ENCODE measurements at places on chromosomes 1 and 21.
A peak's percentile ranks its signal among the peaks of the same experiment; 100 is the strongest.

DNA sequence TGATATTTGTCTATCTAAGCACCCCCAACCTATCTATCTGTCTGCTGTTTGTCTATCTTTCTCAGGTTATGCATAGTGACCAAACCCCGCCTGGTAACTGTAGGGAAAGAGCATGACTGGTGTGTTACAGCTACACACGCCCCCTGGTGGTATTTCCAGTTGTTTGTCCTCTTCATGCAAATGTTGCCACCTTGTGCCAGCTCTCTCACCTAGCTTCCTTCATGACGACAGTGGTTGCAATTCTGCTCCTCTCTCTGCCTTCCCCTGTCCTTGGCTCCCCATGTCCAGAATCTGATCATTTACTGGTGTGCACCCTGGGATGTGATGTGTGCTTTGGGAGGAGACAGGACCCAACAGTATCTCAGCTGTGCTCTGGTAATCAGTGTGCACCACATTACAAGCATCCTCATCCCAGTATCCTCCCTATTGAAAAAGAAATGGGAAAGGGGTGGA, 8.1 kb upstream of the INKA2 start:
- no peaks in the 10 kb centered on the region for H3K36me3 ChIP-seq
- peak; percentile 89 for DNase-seq
- no peak overlapping the region for H3K27ac ChIP-seq

DNA sequence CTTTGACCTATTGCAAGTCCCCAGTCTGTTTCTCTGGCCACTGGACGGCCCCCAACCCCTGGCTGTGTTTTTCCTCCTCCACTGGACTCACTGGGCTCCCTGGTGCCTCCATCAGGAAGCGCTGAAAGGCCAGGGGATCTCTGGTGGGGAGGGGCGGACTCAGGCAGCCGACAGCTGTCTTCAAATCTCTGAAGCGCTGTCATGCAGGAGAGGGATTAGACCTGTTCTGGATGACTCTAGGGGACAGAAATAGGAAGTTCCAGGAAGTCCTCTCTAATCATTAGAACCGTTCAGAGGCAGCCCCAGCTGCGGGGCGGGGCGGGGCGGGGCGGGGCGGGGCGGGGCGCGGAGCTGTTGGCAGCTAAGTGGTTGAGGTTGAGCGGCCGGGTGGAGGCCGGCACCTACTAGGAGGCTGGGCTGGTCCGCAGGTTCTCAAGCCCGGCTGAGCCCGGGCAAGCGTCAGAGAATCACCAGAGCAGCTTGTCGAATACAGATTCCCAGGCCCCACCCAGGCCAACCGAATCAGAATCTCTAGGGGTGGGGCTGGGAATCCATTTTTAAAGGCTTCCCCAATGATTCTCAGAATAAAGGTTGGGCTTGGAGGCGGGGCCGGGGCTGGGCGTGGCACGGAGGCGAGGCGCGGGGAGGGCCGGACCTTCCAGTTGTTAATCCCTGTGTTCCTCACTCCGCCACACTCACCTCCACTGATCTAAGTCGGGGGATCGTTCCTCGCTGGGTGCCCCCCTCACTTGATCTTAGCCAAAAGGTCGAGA, 11.4 kb upstream of the PHLDA3 start:
- H3K4me1 ChIP-seq, result peaks cover 16% of the 10 kb centered on the region
- H3K27me3 ChIP-seq, result no peaks in the 10 kb centered on the region
- peak overlapping the region; percentile 28 for H3K4me3 ChIP-seq
- H3K27ac ChIP-seq, result peak overlapping the region; percentile 72

GRCh38 chr1:8856689-8857412, 21.6 kb downstream of the ENO1 start:
- H3K27ac ChIP-seq, result no peak overlapping the region
- no peaks in the 10 kb centered on the region for H3K4me1 ChIP-seq
- H3K36me3 ChIP-seq, result peaks cover 17% of the 10 kb centered on the region
- H3K4me3 ChIP-seq, result no peak overlapping the region

- no peaks in the 10 kb centered on the region for H3K4me1 ChIP-seq
- H3K4me3 ChIP-seq, result no peak overlapping the region
- H3K27me3 ChIP-seq, result no peaks in the 10 kb centered on the region
- H3K27ac ChIP-seq, result no peak overlapping the region
- no peaks in the 10 kb centered on the region for H3K36me3 ChIP-seq
These were observed 262.8 kb upstream of the PRMT6 start for GRCh38 chr1:106793651-106794050.

DNA sequence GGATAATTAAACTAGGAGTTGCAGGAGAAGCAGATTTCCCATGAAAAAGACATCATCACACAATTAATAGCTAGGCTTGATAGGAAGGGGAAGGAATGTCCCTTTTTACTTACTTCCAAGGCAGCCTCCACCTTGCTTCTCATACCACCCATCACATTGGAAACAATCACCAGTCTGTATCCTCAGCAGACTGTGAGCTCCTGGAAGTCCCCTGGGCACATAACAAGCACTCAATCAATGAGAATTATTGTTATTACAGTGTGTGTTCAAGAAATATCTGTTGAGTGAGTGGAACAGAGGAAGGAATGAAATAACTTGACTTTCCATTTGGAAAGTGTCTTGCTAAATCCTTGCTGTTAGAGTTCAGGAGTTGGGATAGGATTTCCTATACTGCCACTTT, 36.2 kb downstream of the HIVEP3 start:
- DNase-seq, result no peak
- H3K27ac ChIP-seq, result no peak overlapping the region
- no peaks in the 10 kb centered on the region for H3K27me3 ChIP-seq
- H3K36me3 ChIP-seq, result no peaks in the 10 kb centered on the region

DNA sequence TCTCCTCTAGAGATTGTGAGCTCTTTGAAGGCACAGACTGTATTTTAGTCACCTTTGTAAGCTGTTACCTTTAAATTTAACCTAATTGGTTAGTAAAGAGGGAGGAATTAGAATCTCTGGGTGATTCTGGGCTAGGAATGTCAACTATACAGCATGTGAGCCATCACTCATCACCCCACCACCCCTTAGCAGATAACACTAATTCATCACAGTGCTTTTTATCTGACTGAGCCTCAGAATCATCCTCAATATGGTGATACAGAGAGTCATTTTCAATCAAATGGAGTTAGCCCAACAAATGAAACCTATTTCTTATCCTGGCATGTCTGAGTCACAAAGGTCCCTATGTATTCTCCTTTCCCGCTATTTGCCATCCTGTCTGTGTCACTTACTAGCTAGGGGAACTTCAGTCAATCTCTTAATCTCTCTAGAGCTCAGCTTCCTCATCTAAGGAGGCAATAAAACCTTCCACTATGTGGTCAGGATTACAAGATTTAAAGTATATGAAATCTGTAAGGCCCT, 13.3 kb downstream of the KCNJ10 start:
- H3K4me1 ChIP-seq, result no peaks in the 10 kb centered on the region
- H3K4me3 ChIP-seq, result no peak overlapping the region
- H3K27ac ChIP-seq, result no peak overlapping the region
- no peak for DNase-seq
- H3K27me3 ChIP-seq, result no peaks in the 10 kb centered on the region

- H3K27ac ChIP-seq, result no peak overlapping the region
- no peaks in the 10 kb centered on the region for H3K4me1 ChIP-seq
- no peak overlapping the region for H3K4me3 ChIP-seq
- no peak for DNase-seq
These were observed 31.1 kb upstream of the VN1R5 start for GRCh38 chr1:247224822-247225221.

DNA sequence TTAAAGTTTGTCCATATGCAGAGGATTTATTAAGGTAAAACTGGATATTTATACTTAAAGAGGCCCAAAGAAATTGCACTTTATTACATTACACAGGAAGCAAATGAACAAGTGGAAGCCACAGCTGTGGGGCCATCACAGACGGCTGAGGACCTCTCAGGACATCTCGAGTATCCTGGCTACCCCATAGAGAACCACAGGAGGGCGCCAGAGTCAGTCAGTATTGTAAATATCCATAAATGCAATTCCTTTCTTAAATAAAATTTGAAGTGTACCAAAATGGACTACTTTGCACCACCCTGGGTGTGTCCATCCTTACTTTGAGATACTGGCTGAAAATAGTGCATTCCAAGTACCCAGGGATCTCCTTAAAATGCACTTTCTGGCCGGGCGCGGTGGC, 257.2 kb downstream of the MRPL39 start:
- H3K4me1 ChIP-seq, result no peaks in the 10 kb centered on the region
- no peaks in the 10 kb centered on the region for H3K36me3 ChIP-seq
- H3K4me3 ChIP-seq, result no peak overlapping the region
- H3K27me3 ChIP-seq, result no peaks in the 10 kb centered on the region

- no peaks in the 10 kb centered on the region for H3K4me1 ChIP-seq
- no peak overlapping the region for H3K27ac ChIP-seq
- H3K4me3 ChIP-seq, result no peak overlapping the region
- no peaks in the 10 kb centered on the region for H3K27me3 ChIP-seq
- H3K36me3 ChIP-seq, result no peaks in the 10 kb centered on the region
These were observed 14.4 kb downstream of the MEGF6 start for GRCh38 chr1:3596663-3597598.

DNA sequence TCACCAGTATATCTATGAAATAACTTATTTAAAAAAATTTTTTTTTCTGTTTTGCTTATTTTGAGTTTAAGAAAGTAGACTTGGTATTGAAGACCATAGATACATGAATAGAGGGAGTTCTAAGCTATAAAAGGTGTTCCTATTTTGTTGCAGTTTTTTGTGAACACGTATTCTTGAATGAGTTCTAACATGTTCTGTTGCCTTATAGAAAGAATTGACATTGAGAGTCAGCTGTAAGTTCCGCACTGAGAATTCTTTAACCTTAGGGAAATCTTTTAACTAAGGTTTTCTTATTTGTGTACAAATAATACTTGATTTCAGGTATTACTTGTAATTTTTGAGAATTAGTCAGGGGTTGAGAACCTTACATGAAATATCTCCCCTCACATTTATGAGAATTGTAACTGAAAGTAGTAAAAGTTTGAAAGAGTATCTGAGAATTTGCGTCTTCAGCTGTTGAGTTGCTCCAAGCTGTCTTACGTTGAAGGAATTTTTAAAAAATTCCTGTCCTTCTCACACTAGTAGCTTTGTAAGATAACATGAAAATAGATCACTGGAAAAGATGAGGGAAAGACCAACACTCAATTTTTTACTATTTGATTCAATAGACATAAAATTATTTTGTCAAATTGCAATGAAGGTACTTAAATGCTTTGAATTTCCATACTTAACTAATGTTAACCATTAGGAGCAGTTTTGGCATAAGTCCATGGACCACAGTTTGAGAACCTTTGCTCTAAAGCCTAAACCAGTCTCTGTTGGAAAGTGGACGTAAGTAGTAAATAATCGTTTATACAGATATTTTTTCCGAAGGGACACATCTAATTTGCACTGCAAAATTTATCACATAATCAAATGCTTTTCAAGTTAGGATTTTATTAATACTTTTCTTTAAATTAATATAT, 3.8 kb downstream of the DR1 start:
- H3K27me3 ChIP-seq, result no peaks in the 10 kb centered on the region
- DNase-seq, result no peak
- H3K4me1 ChIP-seq, result no peaks in the 10 kb centered on the region

GRCh38 chr21:14585122-14585521, 39.0 kb upstream of the SAMSN1 start:
- H3K4me1 ChIP-seq, result no peaks in the 10 kb centered on the region
- no peak for DNase-seq
- no peak overlapping the region for H3K27ac ChIP-seq
- H3K27me3 ChIP-seq, result no peaks in the 10 kb centered on the region

DNA sequence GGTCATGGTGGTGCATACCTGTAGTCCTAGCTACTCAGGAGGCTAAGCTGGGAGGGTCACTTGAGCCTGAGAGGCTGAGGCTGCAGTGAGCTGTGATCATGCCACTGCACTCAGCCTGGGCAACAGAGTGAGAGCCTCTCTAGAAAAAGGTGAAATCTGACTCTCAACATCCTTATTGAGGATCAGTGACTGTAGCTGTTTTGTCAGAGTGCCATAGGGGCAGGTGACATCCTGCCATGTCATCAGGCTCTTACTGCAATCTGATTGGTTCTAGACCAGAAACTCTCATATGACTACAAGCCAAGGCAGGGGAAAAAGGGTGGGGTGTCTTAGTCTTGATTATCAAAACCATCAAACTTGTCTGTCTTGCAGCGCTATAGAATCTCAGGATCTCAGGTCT, 62.8 kb upstream of the NGF start:
- no peaks in the 10 kb centered on the region for H3K4me1 ChIP-seq
- no peak for DNase-seq
- no peak overlapping the region for H3K4me3 ChIP-seq
- no peaks in the 10 kb centered on the region for H3K27me3 ChIP-seq
- H3K27ac ChIP-seq, result no peak overlapping the region

DNA sequence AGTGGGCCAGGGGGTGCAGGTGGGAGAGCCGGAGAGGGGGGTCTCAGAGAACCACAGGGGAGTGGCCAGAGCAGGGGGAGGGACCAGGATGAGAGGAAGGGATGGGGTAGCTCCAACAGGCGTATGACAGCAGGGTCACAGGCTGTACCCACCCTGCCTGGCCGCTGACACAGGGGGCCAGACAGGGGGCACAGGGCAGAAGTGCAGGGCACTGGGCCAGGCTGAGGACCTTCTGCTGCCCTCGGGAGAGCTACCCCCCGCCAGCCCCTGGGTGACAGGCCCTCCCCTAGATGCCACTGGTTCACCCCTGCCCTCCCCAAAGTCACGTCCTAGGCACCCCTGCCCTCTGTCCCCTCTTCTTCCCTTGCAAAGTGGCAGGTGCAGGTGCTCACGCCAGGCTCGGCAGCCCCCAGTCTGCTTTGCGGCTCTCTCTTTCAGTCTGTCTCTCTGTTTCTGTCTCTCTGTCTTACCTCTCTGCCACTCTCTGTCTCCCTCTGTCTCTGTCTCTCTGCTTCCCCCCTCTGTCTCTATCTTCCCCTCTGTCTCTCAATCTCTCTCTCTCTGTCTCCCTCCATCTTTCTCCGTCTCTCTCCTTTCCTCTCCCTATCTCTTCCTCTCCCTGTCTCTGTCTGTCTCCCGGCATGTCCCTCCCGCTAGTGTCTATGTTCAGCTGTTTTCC, 48.5 kb downstream of the WNT9A start:
- no peak overlapping the region for H3K4me3 ChIP-seq
- no peak overlapping the region for H3K27ac ChIP-seq
- H3K4me1 ChIP-seq, result no peaks in the 10 kb centered on the region
- no peak for DNase-seq
- H3K36me3 ChIP-seq, result no peaks in the 10 kb centered on the region
- no peaks in the 10 kb centered on the region for H3K27me3 ChIP-seq

DNA sequence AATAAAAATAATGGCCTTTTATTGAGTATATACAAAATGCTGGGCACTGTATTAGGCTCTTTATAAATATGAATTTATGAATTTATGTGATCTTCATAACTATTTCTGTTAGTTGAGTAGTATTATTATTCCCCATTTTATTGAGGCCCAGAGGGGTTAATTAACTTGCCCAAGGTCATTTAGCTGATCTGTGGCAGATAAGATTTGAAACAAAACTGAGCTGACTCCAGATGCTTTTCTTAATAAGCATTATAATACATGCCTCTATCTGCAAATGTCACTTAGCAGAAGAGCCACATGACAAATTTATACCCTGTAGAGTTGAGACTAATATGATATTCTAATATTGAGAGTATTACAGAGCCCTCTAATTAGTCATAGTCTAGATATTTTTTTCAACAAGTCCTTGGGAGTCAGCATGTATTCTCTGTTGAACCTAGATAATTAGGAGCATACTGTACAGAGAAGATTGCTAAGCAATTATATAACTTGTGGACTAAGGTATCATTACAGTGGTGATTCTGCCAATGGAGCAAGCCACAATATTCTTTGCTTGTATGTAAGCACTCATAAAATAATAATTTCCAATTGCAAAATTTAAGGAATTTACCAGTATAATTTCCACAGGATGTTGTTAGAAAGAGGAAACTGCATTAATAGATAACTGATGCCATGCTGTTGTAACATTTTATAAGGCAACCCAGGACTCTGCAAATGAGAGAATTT, 112.0 kb downstream of the LRRC40 start:
- H3K27ac ChIP-seq, result no peak overlapping the region
- no peaks in the 10 kb centered on the region for H3K27me3 ChIP-seq
- no peak overlapping the region for H3K4me3 ChIP-seq
- no peak for DNase-seq
- no peaks in the 10 kb centered on the region for H3K4me1 ChIP-seq

Data from colonic mucosa (tissue), 4 donors.